ENCODE measurements at places on chromosomes 3 and 15.

- no peak for DNase-seq
- H3K4me3 ChIP-seq, result no peak overlapping the region
- H3K27me3 ChIP-seq, result no peaks in the 10 kb centered on the region
- no peak overlapping the region for H3K27ac ChIP-seq
Observed at GRCh38 chr15:36465304-36465703, 114.1 kb upstream of the CDIN1 start.

GRCh38 chr3:101823525-101823924, 25.8 kb upstream of the NFKBIZ start:
- H3K27me3 ChIP-seq, result no peaks in the 10 kb centered on the region
- H3K36me3 ChIP-seq, result no peaks in the 10 kb centered on the region
- no peak for DNase-seq
- H3K27ac ChIP-seq, result no peak overlapping the region
- H3K4me1 ChIP-seq, result peaks cover 26% of the 10 kb centered on the region

DNA sequence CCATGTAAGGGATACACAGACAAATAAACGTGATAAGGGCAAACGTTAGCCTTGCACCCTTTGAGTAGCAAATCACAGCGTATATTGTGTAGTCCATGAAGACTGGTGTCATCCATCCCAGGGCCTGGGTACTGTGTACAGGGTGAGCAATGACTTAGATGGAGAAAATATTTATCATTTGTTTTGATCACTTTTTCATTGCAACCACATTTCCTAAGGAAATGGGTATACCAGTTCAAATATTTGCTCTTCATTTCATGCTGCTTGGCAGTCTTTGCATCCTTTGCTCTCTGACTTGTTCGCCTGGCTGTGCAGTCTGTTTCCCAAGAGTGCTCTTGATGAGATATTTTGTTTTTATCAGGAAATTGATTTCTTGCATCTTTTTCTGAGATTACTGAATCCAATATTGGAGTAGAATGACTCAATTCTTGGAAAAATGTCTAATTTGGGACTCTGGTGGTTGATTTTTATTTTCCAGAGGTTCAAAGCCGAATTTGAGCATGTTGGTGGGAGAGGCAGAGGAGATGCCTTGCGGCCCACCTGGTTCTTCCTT, 424.6 kb upstream of the SEMA6D start:
- no peaks in the 10 kb centered on the region for H3K36me3 ChIP-seq
- H3K27ac ChIP-seq, result no peak overlapping the region
- H3K27me3 ChIP-seq, result no peaks in the 10 kb centered on the region

DNA sequence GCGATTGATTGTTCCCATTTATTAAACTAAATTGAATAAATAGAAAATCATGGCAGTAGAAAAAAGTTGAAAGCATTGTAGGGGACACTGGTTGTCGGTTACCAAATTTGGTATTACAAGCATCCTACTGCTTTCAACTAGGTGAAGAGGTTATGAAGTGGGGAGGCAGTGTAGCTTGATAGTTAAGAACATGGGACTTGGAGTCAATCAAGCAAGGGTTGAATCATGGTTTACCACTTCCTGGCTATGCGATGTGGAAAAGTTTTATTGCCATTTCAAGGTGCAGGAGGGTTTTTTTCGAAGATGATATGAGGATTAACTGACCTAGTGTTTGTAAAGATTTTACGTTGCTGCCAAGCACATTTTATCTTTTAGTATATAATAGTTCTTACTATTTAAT, 318.2 kb upstream of the KCNH8 start:
- H3K27me3 ChIP-seq, result no peaks in the 10 kb centered on the region
- no peaks in the 10 kb centered on the region for H3K4me1 ChIP-seq
- H3K27ac ChIP-seq, result no peak overlapping the region
- no peak for DNase-seq

- peaks cover 13% of the 10 kb centered on the region for H3K4me1 ChIP-seq
- no peaks in the 10 kb centered on the region for H3K27me3 ChIP-seq
- peak overlapping the region; percentile 42 for H3K27ac ChIP-seq
Observed at GRCh38 chr3:46926447-46926846, 48.9 kb downstream of the PTH1R start.

DNA sequence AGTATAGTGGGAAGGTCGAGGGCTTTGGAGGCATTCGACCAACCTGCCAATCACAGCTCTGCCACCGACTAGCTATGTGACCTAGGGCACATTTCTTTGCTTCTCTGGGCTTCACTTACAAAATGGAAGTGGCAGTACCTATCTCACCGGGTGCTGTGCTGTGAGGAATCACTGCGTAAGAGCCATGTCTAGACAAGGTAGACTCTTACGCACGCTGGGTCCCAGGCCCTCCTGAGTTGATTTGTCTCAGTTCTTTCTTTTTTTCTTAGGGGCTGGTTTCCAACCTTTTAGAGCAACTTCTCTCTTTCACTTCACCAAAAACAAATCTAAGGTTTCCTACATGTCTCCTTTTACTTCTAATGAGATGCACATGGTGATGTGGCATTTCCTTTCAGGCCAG, 18.8 kb downstream of the CA12 start:
- no peaks in the 10 kb centered on the region for H3K27me3 ChIP-seq
- no peaks in the 10 kb centered on the region for H3K36me3 ChIP-seq
- H3K4me1 ChIP-seq, result peaks cover 21% of the 10 kb centered on the region
- no peak overlapping the region for H3K4me3 ChIP-seq
- H3K27ac ChIP-seq, result no peak overlapping the region

Measured in GM23248 (cell line).